ENCODE measurements at places on chromosomes 12 and 14.

GRCh38 chr12:78671295-78671694 lies 193.3 kb upstream of the SYT1 start:
- DNase-seq: no peak

- DNase-seq: no peak
Measured at GRCh38 chr12:53233671-53234121, 1.7 kb upstream of the RARG start.

GRCh38 chr14:99619835-99620834 lies 16.1 kb upstream of the CCDC85C start:
- no peak for DNase-seq

DNA sequence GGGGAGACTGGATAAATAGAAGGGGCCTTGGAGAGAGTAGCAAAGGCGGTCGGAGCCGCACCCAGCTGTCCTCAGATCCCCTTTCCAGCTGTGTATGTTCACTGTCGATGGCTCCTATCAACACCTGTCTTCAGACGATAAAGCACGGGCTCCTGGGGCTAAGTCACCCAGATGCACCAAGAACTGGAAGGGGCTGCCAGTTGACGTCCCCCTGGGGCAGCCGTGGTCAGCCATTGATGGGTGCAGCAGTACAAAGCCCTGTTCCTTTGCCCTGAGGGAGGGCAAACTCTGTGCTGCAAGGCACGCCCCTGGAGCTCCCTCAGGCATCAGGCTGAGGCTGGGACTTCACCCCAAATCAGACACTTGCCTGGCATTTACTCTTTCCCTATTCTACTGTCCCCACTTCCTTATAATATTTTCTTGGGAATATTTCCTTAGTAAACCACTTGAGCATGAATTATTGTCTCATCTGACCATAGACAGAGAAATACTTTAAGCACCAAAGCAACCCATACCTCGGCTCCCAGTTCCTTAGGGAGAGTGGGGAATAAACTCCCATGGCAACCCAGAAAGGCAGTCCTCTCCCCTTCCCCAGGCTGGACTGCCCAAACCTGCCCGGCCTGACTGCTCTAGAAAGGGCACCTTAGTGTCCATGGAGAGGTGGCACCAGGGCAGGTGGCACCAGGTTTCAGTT lies 59.6 kb upstream of the SCN8A start:
- DNase-seq: no peak

DNA sequence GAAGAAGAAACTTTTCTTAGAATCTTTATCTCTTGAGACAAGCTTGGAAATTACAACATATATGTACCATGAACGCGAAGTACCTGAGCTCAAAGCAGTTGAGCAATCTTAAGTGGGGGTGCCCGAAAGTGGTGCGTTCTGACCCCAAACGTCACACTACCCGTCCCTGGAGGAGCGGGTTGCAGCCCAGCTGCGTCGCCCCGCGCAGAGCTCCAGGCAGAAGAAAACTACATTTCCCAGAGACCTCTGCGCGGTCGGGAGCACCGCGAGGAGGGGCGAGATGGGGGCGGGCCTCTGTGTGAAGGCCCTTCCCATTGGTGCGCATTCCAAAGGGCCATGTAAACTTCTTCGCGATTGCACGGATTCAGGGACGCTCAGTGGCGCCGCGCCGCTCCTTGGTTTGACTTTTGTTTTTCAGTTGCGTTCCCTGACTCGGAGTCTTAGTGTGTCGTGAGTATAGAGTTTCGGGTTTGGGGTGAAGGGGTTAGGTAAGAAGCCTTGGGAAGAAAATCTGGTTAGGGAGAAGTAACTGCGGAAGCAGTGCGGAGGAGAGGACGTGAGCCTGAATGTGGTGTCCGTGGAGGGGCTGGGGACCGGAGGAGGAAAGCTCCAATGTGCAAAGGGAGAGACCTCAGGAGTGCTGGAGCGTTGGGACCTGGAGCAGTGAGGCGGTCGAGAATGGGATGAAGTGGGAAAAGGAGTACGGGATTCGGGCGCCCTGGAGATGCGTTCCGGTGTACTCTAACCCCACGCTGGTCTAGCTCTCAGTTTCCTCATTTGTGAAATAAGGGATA lies at the start of gene CCDC77:
Gene CCDC77 (plus strand): TSS at position 410 of the 794 bp plus-strand sequence. CDS start 7,740 bp downstream, outside the sequence.
- peak; percentile 55 for DNase-seq

GRCh38 chr12:102745971-102746600 lies 171.0 kb downstream of the PAH start:
- no peak for DNase-seq

- DNase-seq: no peak
Measured at GRCh38 chr12:15801770-15802744, 12.9 kb upstream of the EPS8 start.

DNA sequence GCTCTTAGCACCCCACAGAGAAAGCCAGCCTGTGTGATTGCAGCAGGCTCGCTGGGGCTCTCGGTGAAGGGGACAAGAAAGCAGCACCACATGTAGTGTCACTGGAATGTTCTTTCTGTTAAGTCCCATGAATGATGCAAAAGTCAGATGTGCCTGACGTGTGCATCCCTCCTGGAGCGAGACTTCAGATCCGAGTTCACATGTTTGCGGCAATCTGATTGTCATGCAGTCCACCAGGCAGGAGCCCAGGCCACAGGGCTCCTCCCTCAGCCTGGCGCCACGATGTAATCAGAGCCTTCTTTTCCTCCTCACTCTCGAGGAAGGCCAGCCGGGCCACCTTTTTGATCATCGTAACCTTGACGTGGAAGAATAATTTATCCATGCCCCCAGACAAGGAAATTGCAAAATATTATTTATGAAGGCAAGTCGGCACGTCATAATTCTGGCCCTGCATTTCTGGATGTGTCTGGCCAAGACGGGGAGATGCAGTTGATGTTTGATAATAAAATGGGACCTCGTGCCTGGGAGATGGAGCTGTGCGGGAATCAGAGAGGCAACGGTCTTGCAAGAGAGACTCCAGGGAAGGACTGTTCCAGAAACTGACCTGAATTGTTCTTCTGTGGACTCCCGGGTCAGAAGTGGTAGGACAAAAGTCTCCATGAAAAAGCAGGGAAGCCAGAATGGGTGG lies 214.6 kb downstream of the PHETA1 start:
- no peak for DNase-seq

DNA sequence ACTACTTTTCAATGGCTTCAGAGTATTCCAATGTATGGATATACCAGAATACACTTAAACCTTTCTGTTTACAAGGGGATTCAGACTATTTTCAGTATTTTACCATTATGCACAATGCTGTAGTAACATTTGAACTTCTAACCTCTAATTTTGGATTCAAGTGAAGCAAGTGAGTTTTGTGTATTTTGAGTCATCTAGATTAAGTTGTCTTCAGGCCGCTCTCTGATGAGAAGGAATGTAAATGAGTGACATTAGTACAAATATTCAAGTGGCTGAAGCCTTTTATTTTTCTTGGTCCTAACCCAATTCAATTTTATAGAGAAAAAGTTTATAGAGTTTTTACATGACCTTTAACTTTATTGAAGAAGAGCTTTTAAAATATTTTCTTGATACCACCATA lies 125.6 kb downstream of the PDE3A start:
- no peak for DNase-seq

DNA sequence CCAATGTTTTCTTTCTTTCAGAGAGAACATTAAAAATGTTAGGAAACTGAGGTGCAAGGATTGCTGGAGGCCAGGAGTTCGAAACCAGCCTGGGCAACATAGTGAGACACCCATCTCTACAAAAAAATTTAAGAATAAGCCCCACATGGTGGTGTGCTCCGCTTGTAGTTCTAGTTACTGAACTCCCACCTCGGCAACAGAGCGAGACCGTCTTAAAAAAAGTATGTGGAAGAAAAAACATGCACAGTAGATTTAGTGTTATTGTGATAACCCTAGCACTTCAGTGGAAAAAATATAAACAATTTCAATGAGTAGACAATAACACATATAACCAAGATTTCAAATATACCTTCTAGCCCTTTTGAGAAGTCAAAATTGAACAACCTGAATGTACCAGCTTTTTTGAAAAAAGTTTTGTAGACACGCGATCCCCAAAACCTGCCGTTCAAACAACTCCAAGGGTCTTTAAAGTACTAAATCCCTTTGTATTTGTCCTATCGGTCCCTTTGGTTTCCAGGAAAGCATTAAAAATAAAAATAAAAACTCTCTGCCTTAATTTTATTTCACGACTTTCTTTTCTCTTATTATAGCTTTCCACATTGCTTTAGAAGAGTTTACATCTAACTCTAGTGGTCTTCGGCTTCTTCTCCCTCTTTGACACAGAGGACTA lies 1.0 kb upstream of the ANO6 start:
- no peak for DNase-seq

DNA sequence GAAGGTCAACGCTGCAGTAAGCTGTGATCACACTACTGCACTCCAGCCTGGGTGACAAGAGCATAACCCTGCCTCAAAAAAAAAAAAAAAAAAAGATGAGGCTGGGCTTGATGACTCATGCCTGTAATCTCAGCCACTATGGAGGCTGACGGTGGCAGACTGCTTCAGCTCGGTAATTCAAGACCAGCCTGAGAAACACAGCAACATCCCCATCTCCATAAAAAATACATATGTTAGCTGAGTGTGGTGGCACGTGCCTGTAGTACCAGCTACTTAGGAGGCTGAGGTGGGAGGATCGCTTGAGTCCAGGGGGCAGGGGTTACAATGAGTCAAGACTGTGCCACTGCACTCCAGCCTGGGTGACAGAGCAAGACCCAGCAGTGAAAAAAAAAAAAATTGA lies 50.4 kb downstream of the GXYLT1 start:
- no peak for DNase-seq

- no peak for DNase-seq
Measured at GRCh38 chr12:26963413-26963812, 25.1 kb downstream of the FGFR1OP2 start.

DNA sequence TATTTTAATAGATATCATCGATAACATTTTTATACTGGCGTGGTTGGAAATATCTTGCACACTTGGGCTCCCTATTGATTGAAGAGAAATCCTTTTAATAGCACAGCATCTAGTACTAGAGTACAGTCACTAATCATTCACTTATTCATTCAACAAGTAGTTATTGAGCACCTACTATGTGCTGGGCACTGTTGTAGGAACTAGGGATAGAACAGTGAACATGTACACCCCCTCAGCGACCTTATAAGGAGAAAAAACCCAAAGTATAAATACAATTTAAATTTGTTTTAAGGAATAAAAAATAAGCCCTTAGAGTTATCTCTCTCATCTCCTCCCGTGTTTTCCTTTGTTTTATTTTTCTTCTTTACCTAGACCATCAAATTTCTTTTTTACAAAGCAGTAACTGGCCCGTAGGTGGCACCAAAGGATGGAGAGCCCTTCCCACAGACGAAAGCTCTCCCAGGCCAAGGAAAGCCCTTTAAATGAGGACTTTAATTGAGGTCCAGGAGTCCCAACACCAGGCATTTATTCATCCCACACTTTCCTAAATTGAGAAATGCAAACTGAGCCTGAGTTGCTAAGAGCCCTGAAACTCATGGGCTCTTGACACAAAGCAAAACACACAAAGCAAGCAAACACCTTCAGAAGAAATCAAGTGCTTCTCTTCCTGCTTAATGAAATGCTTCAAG lies 29.0 kb downstream of the PEBP1 start:
- no peak for DNase-seq

- no peak for DNase-seq
Measured at GRCh38 chr12:22938323-22938722, 313.4 kb downstream of the ETNK1 start.

DNA sequence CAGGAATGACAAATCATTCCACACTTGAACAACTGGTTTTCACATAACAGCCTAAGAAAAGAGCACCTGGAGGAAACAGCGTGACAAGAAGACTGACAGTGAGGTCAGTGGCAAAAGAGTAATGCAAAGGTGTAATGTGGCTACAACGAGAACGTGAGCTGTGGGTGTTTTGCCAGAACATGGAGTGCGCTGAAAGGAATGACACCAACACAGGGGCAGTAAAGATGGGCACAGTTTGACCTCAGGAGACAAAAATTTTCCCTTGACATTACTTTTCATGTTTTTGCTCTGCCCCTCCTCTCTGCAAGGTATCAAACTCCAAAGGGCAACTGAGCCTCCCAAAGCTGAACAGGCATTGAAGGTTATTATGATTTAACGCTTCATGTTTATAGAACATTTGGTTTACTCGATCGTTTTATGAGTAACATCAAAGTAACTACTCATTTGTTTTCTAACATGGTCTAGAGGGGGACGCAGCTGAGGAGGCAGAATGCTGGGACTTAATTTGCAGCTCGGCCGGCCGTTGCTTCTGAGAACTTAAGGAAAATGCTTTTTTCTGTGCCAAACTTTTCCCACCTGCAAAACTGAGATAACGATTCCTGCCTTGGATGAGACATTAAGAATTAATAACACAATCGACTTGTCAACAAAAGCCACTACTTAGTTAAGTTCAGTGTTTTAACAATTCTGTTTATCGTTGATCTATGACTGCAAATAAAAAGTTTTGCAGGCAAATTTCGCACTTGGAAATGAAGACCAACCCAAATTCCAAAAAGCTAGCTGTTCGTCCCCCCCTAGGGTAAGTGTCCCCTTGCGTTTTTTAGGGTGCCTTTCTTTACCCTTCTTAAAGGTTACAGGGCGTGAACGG lies 954 bp downstream of the HAUS4 start:
- DNase-seq: no peak
